NCI-H2029 treated with DMSO at 0.1 percent for 48 hours (cell line): ENCODE measurements at places on chromosomes 16 and 17.

DNA sequence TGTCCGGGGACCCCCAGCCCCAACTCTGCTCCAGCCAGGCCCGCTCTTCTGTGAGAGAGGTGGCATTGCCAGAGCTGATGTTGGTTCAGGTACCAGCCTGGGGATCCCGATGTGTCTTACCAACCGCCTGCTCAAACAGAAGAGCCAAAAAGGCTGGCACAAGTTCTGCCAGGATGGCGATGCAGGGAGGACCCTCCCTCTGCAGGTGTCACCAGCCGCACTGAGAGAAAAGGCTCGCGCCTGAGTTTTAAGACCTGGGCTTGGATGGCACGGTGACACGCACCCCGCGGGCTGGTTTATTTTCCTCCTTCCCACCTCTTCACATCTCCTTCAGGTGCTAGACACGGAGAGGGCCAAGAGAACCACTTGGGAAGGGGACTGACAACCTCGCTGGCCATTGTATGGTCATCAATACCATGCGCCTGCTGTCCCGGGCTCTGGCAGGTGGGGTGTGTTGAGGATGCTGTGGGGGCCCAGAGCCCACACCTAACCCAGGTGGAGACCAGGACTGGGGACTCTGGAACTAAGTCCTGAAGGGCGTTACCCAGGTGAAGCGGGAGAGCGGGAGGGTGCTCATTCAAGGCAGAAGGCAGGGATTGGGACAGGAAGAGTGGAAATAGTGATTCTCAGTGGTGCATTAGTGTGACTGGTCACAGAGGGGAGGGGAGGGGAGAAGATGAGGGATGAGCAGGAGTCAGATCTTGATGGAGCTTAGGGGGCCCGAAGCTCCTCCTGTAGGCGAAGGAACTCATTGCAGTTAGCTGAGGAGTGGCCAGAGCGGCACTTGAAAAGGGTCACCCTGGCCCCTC is 16.3 kb downstream of the FOXJ1 start:
- DNase-seq, result no peak

DNA sequence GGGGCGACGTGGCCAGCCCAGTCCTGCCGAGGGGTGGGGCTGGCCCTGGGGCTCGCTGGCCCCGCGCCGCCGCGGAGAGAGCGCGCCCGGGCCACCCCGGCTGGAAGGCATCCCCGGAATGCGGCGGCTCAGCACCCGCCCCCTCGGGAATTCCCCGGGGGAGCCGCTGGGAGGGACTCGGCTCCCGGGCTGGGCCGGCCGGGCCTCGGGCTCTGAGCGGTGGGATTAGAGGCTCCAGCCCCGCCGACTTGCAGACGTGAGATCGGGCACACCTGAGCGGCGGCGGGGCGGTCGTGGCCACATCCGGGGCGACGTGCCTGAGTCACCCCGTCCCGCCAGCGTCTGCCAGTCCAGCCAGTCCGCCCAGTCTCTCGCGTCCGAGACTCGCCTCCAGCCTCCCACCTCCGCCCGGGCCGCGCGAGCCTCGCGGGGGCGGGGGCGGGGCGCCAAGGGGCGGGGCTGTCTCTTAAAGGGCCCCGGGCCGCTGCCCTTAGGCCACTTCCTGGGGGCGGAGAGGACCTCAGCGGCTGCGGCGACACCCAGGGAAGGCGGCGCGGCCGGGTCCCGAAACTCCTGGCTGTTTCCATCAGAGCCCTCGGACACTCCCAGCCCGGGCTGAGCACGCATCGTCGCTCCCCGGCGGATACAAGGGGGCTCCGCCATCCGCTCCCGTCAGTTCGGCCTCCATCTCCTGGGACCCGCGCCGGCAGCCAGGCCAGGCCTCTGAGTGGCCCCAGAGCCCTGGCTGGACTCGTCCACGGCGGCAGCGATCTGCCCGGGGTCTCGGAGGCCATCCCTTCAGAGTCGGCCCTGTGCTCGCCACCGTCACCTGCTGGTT is at the start of gene KCTD11:
KCTD11 (plus strand) TSS at position 498 of the 838 bp plus-strand sequence.
- DNase-seq, result no peak

- DNase-seq, result no peak
These were observed 952 bp upstream of the PRSS27 start for GRCh38 chr16:2720719-2721633.

DNA sequence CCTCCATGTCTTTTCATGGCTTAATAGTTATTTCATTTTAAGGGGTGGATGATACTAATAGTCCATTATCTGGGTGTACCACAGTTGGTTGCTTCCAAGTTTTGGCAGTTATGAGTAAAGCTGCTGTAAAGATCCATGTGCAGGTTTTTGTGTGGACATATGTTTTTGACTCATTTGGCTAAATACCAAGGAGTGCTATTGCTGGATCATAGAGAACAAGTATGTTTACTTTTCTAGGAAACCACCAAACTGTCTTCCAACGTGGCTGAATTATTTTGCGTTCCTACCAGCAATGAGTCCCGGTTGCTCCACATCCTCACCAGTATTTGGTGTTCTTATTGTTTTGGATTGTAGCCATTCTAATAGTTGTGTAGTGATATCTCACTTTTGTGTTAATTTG is 181.9 kb downstream of the SPECC1 start:
- DNase-seq, result no peak

- DNase-seq, result no peak
These were observed 14.9 kb upstream of the ADGRG1 start for GRCh38 chr16:57613514-57613913.

DNA sequence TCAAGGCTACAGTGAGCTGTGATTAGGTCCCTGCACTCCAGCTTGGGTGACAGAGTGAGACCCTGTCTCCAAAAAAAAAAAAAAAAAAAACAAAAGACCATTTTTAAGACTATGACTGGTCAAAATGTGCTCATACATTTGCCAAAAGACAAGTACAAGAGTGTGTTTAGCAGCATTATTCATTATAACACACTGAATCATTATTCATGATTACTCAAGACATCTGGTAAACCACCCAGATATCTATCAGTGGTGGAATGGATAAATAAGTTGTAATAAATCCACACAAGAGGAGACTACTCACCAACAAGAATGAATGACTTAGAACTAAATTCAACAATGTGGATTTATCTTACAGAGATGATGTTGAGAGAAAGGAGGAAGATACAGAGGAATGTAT is 716.3 kb downstream of the MAF start:
- DNase-seq, result no peak

DNA sequence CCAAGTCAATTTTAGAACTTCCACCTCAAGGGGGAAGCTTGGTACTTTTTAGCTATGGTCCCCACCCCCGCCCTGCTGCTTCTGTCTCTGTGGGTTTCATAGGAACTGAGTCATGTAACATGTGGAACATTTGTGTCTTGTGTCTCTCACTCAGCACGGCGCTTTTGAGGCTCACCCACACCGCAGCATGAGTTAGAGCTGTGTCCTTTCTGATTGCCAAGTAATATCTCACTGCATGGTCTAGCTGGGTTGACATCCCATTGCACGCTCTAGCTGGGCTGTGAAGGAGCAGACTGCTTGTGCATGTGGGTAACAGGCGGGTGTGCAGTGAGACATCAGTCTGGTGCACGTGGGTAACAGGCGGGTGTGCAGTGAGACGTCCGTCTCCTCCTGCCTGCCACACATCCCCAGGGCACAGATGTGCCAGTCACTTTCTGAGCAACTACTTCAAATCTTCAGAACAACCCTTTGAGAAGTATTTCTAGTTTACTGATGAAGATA is 26.4 kb upstream of the SLC7A5 start:
- DNase-seq, result no peak

GRCh38 chr16:67407788-67408452 is 8.4 kb downstream of the ZDHHC1 start:
- DNase-seq, result no peak

DNA sequence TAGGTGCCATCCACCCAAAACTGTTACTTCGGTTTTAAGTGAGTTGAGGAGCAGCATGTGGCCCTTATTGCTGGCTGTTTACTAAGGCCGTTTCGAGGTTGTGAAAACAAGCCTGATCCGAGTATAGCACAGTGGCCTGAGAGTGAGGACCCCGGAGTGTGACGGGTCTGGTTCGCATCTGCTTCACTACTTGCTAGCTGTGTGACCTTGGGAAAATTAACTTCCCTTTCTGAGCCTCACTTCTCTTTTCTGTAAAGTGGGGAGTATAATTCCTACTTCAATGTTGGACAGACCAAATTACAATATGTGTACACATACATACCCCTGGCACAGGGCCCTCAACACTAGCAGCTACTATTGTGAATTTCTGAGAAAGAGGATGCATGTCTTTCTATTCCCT is 11.7 kb upstream of the HEATR6 start:
- DNase-seq, result no peak

DNA sequence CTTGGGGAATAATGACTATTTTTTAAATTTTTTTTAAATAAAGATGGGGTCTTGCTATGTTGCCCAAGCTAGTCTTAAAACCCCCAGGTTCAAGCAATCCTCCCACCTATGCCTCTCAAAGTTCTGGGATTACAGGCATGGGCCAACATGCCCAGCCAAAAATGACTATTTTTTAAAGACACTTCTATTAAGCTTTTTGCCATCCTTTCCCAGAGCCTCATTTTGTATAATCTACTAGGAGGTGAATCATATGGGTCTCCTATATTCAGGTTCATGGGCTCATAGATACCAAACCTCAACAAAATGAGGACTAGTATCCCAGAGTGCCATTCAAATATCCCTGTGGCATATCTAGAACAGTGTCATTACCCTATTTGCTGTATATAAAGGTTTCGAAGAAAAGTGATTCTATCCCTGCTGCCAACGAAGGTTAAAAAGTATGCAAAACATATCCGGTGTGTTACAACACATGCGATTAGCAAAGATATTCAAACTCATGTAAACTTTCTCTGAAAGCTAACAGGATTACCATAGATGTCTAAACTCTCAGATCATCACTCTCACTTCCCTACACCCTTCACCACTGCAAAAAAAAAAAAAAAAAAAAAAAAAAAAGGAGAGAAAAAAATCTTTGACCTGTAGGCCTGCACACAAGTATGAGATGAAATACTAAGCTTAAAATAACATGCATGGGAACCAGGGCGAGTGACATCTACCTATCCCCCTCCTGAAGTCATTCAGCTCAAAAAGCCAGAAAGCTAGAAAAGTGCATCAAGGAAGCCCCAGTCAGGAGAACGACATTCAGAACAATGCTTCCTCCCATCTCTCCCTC is 23.5 kb downstream of the XPO6 start:
- DNase-seq, result no peak
